GM12892 (cell line): ENCODE measurements at places on chromosomes 12 and 14.

DNA sequence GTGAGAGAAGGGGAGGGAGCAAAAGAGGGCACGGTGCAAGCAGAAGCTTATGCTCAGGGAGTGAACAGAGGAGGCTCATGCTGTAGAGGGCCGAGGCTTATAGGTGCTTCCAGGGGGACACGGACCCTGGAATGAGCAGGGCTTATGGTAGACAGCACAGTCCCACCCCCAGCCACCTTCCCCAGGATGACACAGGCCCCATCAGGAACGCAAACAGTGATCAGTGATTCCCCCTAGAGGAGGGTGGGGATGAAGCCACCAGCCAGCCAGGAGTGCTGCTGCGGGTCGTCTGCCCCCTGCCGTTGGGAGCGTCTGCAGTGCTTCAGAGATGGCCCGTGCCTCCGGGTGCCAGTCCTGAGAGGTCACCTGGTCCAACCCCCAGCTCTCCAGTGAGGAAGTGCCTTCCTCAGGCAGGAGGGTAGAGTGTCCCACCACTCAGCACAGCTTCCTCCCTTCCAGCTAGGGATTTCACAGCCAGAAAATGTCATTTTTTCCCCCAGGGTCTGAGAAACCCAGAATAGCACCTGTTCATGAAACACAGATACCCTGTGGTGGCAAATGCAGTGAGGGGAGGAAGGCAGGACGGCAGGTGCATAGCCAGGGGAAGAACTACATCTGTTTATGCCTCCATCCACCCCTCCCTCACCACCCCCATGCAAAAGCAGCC is 60.7 kb downstream of the SLC6A12 start:
- DNase-seq = peak; percentile 74

- DNase-seq = no peak
Observed at GRCh38 chr14:90382491-90383125, 14.2 kb upstream of the CALM1 start.

DNA sequence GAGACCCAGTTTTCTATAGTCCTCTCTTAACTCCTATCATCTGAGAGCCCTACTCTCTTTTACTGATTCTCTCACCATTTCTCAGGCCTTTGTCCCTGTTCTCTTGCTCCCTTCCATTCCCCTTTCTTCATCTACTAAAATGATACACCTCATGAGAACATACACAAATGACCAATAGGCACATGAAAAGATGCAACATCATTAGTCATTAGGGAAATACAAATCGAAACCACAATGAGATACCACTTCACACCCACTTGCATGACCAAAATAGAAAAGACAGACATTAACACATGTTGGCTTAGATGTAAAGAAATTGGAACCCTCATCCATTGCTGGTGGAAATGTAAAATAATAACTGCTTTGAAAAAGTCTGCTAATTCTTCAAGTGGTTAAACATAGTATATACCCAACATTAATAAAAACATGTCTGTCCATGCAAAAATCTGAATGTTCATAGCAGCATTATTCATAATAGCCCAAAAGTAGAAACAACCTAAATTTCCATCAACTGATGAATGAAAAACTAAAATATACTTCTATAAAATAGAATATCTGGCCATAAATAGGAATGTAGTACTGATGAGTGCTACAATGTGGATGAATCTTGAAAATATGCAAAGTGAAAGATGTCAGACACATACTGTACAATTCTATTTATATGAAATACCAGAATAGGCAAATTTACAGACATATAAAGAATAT is 66.0 kb downstream of the DENND5B start:
- DNase-seq = no peak

DNA sequence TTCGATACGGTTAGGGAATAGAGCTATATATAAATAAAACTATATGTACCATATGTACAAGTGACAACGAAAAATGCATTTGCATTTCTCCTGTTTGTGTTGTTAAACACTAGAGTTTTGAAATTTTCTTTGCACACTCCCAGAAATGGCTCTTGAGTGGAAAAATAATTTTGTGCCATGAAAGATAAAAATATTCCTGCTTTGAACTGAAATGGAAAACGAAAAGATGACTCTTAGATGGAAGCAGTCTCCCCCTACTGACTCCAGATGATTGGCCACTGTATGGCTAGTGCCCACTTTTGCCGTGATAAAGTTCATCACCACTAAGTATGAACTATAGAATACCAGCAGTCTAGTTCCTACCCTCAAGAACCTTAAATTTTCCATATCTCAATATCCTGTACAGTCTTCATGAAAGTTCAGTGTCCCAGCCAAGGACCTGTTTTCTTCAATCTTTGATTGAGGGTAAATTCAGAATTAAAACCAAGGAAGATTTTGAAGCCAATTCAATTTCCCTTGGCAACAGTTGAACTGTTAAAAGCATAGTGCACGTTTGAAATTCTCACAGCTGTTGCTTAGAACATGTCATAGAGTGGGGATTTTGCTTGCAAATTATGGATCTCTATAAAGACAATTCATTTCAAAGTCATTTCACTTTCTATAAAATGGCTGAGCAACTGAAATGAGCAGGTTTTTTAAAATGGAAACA is 1.6 kb upstream of the PPP2R5E start:
- no peak for DNase-seq

GRCh38 chr14:74290415-74290814 is 12.3 kb downstream of the ABCD4 start:
- DNase-seq = no peak

GRCh38 chr12:114090211-114090610 is 124.1 kb upstream of the RBM19 start:
- no peak for DNase-seq

- DNase-seq = no peak
Observed at GRCh38 chr12:108410689-108411088, 71.6 kb upstream of the CMKLR1 start.

DNA sequence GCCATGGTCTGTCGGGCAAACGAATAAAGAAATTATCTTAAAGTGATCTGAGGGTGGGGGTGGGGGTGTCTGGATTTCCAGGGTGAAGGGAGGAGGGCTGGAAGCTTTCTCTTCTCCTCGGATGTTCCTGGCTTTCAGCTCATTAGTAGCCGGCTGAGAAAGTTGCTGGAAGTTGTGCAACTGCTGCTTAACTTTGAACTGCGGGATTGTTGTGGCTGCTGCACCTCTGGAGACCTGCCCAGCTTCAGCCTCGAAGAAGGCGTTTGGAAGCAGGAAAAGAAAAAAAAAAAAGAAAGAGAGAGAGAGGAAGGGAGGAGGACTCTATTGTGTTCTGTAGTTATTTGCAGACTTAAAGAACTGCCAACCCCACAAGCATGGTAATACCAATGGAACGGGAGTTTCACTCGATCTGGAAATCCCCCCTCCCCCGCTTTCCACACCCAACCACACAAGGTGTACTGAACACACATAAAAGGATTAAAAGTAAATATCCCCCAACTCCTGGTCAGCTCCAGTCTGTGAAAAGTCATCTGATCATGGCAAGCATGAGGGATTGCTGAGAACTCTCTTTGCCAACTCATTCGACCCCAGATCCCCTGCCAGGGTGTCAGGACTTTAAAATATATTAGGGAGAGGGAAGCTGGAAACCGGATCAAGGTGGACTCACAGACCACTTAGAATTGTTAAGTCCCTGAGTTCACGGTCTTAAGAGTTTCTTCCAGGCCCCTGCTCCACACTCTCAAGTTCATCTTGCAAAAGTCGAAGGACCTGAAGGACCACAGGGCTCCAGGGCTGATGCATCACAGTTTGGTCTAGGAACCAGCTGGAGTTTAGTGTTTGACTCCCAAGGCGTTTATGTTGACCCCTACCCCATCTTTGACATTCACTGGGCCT is at the start of gene RASSF9:
Gene RASSF9, minus strand, starts transcription at position 213 of the 894 bp plus-strand sequence. Its CDS starts 208 bp downstream, at position 5.
- no peak for DNase-seq

GRCh38 chr14:20657216-20658211 is 16.0 kb upstream of the OR6S1 start:
- DNase-seq = no peak

GRCh38 chr12:114661245-114661644 is 22.7 kb downstream of the TBX3 start:
- DNase-seq = no peak

DNA sequence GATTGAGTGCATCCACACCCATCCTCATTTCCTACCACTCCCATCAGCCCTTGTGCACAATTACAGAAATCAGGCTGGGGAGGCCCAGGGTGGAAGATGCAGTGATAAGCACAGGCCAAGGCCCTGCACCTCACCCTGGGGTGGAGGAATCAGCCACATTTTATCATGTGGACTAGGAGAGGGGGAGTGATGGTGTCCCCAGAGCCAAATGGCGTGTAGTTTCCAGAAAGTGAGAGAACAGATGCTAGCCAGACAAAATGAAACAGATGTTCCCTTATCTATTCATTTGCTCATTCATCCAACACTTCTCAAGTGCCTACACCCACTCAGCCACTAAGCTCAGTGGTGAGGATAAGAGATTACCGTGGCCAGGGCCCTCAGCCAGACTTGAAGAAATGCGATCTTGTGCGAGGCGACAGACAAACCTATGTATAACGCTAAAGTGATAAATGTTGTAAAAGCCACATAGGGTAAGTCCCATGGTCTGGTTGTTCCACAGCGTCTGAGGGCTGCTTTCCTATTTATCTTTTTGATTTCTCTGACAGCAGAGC is 93.6 kb downstream of the STAB2 start:
- DNase-seq = no peak

DNA sequence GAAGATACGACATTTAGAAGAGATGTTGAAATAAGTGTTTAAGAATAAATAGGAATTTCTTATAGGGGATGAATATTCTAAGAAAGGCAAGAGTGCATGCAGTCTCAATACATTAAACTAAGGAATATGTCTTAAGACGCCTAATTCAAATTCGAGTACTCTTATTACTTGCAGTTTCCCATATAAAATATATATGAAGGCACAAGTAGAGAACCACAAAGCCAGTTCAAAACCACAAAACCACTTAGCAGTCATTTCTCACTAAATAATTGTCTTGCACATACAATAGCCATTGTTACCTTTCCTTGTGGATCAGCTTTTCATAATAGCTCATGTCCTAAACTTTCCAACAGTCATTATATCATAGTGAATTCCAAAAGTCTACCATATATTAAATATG is 91.0 kb upstream of the MON2 start:
- no peak for DNase-seq

GRCh38 chr14:81170829-81171195 is 49.9 kb downstream of the GTF2A1 start:
- no peak for DNase-seq

DNA sequence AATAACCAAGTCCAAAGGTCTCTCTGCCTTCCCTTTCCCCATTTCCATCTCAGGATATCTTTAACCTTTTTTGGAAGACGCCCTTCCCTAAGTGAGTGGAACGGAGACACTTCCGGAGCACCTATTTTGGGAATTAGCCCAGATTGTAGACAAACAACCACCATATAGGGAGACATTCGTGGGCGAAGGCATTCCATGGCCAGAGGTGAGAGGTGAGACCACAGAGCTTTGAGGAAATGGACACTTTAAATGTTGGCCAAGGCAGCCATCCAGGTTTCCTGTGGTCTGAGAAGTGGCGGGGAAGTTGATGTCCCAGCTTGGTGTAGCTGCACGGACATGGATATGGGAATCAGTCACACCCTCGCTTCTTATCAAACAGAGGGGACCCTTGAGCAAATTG is 69.4 kb upstream of the BDKRB2 start:
- DNase-seq = no peak

DNA sequence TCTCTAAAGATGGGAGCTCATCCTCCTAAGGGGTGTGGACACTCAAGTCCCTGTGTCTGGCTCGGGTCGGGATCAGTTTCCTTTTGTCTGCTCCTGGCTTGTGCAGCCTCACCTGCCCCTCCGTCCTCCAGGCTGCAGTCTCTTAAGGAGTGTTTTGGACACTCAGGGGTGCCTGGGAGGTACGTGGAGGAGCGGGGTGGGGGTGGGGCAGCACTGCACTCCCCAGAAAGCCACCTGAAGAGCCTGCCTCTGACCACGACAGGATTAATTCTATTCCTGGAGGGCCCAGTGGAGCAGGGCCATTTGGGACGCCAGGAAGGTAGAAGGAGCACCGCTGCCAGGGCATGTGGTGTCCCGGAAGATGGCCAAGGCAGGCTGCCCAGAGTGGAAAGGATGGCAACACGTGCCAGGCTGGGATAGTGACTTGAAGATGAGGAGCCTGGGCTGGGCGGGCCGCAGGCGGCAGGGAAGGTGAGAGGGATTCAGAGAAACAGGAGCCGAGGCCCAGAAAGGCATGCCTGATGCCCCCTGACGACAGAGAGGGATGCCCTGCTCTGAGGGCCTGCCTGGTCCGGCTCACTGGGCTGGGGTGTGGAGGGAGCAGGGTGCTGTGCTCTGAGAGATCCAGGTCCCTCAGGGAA is 14.8 kb upstream of the LRTM2 start:
- no peak for DNase-seq

DNA sequence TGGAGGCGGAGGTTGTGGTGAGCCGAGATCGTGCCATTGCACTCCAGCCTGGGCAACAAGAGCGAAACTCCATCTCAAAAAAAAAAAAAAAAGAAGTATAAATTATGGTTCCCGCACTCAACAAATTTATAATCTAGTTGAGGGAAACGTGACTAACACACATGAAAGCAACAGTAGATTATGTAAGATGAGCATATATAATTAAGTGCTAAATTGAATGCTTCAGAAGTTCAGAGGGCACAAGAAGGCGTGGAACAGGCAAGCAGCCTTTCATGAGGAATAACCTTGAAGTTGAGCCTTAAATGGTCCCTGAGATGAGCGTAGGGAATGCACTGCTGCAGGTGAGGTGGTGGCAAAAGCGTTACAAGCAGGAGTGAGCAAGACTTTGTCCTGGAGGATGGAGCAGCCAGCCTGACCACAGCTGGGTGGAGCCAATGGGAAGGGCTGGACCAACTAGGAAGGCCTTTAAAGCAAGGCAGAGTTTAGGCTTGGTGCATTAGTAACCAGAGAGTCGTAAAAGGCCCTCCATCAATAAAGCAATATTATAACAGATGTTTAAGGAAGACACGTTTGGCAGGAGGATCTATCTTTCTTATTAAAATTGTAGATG is 30.6 kb upstream of the TUBA1A start:
- no peak for DNase-seq

GRCh38 chr12:94263011-94263811 is 114.8 kb downstream of the PLXNC1 start:
- no peak for DNase-seq

- DNase-seq = no peak
Observed at GRCh38 chr12:52191841-52192791, at the start of gene KRT80. TSS of gene KRT80 (minus strand) at chr12:52192014. CDS start at chr12:52191902, 112 bp downstream.

DNA sequence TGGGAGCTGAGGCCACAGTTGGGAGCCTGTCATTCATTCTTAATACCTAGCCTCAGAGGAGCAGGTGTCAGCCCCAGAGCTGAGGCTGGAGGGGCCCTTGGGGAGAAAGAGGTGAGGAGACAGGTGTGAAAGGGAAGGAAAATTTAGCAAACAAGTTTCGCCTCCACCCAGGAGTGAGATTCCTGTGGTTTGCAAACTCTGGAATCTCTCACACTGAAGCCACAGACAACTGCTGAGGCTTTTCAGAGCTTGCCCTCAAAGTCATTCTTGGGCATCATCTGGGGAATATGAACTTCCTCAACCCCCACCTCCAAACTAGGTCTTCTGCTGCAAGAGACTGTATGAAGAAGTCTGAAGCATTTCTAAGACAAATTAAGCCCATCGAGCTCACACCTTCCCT is 589.5 kb upstream of the TBX3 start:
- no peak for DNase-seq
